Suppressor macrophage (primary cell): ENCODE measurements at places on chromosomes 1 and 21.

- DNase-seq: no peak
These were observed 20.3 kb upstream of the DEGS1 start for GRCh38 chr1:224162768-224163167.

DNA sequence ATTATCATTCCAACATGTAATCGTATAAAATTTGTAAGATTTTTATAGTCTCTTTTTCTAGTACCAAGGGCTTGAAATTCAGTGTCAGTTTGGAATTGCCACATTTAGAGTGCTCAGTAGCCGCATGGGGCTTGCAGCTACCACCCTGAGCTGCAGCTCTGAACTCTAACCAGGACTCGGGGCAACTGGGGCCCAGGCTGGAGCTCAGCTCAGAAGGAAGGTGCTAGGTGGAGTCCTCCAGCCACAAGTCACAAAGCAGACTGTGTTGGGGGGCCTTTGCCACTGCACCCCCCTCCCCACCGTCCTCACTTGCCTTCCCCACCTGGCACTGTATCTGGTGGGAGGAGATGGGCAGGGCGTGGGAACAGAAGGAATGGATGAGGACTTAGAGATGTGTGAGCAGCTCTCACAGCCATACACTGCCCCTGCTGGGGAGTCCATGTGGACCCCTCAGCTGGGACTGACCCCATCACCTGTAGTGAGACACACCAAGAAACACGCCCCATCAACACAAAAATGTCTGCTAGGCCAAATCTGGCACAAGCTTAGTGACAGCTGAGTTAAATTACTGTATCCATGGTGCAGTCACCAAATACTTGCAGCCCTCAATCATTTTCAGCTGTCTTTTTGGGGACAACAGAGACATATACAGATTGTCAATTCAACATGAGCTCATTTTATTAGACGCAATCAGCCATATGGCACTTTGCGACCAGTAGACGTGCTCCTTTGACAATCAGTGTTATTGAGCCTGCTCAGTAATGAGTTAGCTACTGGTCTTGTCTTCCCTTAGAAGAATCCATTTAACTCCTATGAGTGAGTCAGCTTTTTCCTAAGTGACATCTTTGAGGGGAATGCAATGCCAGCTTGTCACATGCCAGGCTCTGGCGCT is 241.7 kb upstream of the RAB4A start:
- DNase-seq: no peak

- no peak for DNase-seq
These were observed 1536.8 kb downstream of the KCNT2 start for GRCh38 chr1:195071461-195071860.

GRCh38 chr1:154614901-154615300 is 6.9 kb upstream of the ADAR start:
- DNase-seq: no peak

GRCh38 chr1:239677362-239677761 is 291.0 kb downstream of the CHRM3 start:
- DNase-seq: no peak

DNA sequence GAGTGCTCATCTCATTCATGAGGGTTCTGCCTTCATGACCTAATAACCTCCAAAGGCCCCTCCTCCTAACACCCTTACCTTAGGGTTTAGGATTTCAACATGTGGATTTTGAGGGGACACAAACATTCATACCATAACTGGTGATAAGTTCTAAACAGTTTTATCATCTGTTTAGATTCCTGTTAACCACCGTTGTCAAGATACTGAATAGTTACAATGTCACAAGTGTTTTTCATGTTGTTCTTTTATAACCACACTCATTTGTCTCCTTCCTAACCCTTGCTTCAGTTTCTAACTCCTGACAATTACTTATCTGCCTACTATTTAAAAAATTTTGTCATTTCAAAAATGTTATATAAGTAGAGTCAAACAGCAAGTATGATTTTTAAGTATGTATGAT is 86.0 kb downstream of the NCAM2 start:
- DNase-seq: no peak
